ENCODE measurements at places on chromosomes 4 and X. TPM values are rescaled to one million over a fixed set of nuclear protein-coding genes. Genes with fewer than 3 reads are reported as not detected.

PPP4R3C gene
- not detected for polyA plus RNA-seq

GRIA3 gene
- polyA plus RNA-seq: 0.58 TPM

ZNF518B gene
- 31.7 TPM for polyA plus RNA-seq

SERPINA7 gene
- polyA plus RNA-seq: 0.51 TPM

SLC38A5 gene
- polyA plus RNA-seq: 43.4 TPM

CENPVL2 gene
- not detected for polyA plus RNA-seq

ZCCHC12 gene
- polyA plus RNA-seq: 0.53 TPM

USP26 gene
- polyA plus RNA-seq: not detected

PROM1 gene
- 18.5 TPM for polyA plus RNA-seq

KIAA1210 gene
- 1.4 TPM for polyA plus RNA-seq

EDNRA gene
- 115 TPM for polyA plus RNA-seq

TMEM150C gene
- 15.4 TPM for polyA plus RNA-seq

- no peak for DNase-seq
Measured at GRCh38 chr4:124288706-124289486, 423.6 kb downstream of the ANKRD50 start.

DNA sequence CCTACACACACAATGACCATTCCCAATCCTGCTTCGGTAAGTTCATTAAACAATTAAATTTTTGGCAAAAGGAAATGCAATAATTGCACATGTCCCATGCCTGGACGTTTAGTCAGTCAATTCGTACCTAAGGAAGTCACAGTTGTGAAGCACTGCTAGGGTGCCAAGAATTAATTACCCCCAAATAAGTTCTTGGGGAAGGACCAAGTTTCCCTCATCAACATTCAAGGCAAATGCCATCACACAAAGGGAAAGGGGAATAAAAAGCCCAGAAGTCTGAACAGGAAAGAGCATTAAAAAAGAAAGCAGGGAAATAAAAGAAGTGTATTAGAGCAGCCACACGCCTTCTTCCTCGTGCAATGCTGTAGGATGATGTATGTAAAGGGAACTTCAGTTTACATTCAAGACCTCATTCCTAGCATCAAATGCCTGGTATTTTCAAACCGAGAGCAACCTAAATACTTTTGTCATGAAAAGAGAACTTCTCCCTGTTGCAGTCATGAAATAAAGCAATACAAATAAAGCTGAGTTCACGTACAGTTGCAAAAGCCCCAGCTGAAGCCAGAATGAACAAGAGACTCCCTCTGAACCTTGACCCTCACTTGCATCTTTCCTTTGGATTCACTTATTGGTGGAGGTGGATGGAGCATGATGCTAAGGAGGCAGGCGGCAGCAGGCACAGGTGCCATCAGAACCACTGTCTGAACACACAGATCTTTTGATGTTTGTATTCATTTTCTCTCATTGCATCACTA lies 124.0 kb upstream of the PPARGC1A start:
- no peak for DNase-seq

DNA sequence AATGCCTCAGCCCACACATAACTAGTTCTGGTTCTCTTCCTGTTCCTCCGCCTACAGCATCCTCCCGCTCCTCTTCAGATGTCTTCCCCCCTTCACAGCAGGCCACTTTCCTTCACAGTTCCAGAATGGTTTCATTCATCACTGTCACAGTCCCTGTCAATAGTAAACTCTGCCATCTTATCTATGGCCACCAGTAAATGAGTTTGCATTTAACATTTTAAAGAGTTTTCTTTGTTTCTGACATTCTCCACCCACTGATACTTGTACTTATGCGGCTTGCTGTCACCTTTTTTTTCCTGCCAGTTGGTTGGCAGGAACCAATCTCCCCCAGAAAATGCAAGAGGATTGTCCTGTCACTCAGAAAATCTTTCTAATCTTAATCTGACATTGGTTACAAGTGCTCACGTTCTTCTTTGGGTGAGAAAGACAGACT lies 114.1 kb downstream of the GLUD2 start:
- no peak for DNase-seq

GRCh38 chr4:112321776-112322684 lies 24.9 kb downstream of the ALPK1 start:
- DNase-seq: peak; percentile 43

GRCh38 chr4:117957571-117957970 lies 76.7 kb upstream of the NDST3 start:
- no peak for DNase-seq

DNA sequence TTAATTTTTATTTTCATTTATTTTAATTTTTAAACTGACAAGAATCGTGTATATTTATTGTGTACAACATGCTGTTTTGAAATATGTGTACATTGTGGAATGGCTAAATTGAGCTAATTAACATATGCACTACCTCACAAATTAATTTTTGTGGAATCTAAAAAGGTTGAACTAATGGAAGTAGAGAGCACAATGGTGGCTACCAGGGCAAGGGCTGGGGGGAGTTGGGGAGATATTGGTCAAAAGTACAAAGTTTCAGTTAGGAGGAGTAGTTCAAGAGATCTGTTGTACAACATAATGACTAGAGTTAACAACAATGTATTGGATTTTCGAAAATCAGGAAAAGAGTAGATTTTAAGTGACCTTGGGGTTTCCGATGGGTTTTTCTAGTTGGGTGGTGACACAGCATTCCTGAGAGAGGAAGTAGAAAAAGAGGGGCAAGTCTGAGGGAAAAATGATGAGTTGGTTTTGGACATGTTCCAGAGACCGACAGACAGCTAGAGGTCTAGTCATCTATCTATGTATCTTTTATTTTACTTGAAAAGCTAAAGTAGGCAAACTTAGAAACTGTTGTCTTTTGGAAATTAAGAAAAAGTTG lies 23.2 kb downstream of the APOO start:
- no peak for DNase-seq

- no peak for DNase-seq
Measured at GRCh38 chr4:174278467-174278866, 5.0 kb downstream of the FBXO8 start.

GRCh38 chr4:145825255-145825654 lies 113.4 kb downstream of the ZNF827 start:
- no peak for DNase-seq

GRCh38 chr4:140719686-140720085 lies 36.5 kb downstream of the TBC1D9 start:
- DNase-seq: no peak

DNA sequence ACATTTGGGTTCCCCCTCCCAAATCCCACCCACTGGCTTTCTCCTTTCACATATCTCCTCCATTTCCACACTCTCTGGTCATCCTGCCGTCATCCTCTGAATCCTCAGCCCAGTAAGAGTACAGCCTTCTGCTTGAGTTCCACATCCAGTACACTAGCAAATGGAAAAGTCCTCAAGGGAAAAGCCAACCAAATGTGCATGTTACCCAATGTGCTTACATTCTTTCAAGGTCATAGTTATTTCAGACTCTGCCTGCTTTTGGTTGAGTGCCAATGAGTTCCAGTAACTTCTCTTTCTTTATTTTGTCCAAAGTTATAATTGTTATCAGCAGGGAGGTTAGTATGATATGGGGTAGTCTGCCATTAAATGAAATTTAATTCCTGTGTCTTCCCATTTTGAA lies 78.1 kb downstream of the SRPX start:
- DNase-seq: no peak

DNA sequence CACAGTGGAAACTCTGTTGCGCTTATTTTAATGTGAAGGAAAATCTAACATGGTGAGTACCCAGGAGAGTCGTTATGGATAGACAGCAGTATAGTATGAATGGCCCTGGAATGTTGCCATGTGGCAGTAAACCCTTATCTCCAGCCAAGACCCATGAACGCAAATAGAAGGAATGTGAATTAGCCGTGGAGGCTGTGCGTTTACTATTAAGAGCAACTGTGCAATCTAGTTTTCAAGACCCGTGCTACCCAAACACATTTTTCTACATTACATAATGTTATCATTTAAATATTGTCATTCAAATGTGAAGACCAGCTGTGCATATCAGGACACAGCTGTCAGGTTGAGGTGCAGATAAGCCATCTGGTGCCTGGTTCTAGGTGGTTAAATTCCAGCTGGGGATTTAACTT lies 13.3 kb upstream of the AGA start:
- DNase-seq: peak; percentile 18

DNA sequence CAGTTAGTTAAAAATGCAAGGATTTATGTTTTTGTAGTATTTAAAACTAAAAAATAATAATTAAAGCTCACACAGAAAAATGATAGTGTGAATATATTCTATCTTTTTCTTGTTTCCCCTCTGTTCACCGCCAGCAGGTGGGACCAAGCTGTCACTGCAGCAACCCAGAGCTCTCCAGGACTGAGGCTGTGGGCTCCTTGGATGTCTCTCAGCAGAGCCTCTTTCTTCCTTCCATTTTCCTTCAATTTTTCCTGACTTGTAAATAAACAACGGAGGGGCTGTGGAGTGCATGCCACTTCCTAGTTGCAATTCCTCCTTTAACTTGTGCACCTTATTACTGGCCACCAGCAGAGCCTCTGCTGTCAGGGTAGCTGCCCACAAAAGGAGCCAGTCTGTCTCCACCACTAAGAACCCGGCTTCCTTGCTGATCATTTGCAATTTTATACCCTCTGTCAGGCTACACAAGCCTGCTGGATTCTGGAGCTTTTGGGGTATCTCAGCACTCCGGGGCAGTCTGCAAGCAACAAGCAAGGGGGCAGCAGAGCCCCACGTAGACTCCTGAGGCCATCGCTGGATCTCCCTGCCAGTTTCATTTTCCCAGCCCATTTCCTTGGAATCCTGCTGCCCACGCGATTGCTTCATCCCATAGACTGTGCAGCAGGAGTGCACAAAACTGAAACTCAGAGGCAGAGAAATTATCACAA lies 1467.4 kb downstream of the C4orf33 start:
- peak; percentile 36 for DNase-seq

GRCh38 chr4:113758372-113758771 lies 3.2 kb downstream of the CAMK2D start:
- no peak for DNase-seq

GRCh38 chr4:186727169-186727976 lies 3.7 kb upstream of the FAT1 start:
- DNase-seq: no peak

- no peak for DNase-seq
Measured at GRCh38 chr4:5469861-5470260, 238.5 kb downstream of the EVC2 start.

DNA sequence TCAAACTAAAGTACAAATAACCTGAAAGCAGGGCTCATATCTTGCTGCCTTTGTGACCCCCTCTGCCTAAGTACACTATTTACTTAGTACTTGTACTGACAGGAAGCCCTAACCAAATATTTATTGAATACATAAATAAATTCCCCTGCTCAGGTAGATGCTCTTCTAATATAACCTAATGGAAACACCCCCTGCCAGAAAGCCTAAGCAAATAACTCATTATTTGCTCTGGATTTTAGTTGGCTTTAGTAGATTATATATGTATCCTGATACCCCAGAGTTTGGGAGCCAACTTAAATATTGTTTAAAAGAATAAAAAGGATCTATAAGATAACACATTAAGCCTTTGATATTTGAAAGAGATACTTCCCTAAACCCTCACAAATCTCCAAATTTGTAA lies 318.2 kb downstream of the PPP1R2C start:
- no peak for DNase-seq

- DNase-seq: no peak
Measured at GRCh38 chr4:4423706-4424498, 37.0 kb downstream of the NSG1 start.

- DNase-seq: no peak
Measured at GRCh38 chr4:3451956-3452355, 10.2 kb downstream of the HGFAC start.

DNA sequence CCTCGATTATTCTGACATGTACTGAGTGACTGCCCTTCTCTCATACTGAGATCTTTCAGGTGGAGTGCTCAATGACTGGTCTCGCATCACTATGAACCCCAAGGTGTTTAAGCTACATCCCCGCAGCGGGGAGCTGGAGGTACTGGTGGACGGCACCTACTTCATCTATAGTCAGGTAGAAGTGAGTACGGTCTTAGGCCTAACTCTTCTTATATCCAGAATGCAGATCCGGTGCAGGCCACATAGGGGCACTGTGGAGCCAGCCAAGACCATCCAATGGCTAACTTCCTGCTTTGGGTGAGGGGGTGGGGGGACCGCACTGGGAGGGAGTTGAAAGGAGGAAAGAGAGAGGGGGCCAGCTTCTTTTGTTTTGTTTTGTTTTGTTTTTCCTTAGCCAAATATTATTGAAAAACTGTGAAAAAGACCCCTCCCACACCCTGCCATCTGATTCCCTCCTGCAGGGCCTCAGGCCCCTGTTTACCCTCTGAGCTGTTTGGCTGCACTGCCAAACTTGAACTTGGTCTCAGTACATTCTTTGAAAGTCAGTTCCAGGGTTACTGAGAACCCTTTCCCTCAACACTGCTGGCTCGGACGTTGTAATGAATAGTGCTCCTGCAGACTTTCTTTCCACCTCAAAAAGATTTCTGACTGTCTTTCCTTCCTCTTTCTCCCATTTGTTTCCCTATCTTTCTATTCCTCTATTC lies 16.2 kb downstream of the AWAT2 start:
- no peak for DNase-seq

- DNase-seq: no peak
Measured at GRCh38 chr4:171966356-171966755, 153.2 kb downstream of the GALNTL6 start.

DNA sequence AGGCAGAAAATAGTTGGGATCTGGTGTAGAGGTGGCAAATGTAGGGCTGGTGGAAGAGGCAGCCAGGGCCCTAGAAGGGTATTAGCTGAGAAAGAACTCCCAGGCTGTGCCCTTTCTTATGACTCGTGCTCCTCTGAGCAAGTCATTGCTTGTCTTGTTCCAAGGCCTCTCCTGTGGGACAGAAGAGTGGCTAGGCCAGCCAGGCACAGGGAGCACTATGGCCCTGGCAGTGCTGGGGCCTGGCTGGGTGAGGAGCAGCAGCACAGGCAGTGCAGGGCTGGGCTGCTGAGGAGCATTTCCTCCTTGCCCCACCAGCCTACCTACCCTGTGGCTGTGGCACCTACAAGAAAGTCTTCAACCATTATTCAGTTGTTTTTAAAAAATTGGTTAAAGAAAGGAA lies 298.5 kb upstream of the NR3C2 start:
- DNase-seq: no peak
